CD8-positive, alpha-beta memory T cell (primary cell): ENCODE measurements at places on chromosomes 7 and 10.

GRCh38 chr10:100759331-100759730 lies 13.9 kb downstream of the PAX2 start:
- no peak for DNase-seq

DNA sequence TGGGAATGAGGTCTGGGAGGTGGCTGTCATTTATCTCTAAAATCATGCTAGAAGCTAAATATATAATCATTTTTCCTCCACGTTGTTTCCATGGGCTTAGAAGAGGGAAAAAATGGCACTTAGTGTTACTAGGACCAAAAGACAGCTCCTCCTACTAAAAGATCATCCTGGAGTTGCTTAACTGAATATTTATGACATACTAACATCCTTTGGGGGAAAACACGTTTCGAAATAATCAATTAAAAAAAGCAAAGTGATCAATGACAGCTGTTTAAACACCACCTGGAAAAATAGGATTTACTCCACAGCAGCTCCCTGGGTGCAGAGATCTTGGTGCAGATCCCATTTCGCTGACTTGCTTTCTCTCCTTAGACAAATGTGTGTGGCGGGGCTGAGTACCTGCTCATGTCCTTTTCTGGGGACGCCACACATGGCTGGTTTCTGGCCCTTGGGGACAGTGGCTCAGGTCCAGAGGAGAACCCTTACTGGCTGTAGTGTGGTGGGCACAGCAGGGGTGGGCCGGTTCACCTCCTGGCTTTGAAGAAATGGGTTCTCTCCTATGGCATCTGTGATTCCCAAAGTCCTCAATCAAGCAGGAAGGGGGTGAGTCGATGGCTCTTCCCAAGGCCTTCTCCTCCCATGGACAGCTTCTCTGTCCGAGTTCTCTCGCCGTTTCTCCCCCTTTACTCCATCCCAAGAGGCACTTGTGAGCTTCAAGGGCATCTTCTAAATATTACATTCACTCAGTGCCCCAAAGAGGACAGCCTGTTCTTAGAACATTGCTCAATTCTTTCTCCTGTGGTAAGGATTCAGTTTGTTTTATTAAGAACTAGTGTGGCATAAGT lies 156.4 kb upstream of the KLF14 start:
- DNase-seq: no peak

DNA sequence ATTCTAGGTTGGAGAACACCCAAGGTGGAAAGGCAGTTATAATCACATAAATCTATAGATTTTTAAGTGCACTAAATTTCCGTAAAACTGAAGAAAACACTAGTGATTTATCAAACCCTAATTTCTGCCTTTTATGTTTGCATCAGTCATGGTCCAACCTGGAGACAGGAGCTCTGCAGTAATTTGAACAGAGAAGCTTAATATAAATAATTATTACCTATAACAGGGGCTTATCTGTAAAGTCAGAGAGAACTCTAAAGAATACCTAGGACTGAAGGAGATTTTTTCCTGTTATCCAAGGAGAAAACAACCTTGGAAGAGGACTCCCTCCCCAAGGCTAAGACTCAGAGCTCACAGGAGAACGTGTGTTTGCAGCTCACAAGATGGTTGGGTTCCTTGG lies 95.1 kb downstream of the MPP7 start:
- no peak for DNase-seq

GRCh38 chr7:148590471-148590870 lies at the start of gene C7orf33:
C7orf33 (plus strand) TSS chr7:148590766; CDS start chr7:148590926, 160 bp downstream.
- DNase-seq: no peak

- no peak for DNase-seq
Measured at GRCh38 chr10:43852149-43852548, 203.5 kb upstream of the ZNF32 start.

DNA sequence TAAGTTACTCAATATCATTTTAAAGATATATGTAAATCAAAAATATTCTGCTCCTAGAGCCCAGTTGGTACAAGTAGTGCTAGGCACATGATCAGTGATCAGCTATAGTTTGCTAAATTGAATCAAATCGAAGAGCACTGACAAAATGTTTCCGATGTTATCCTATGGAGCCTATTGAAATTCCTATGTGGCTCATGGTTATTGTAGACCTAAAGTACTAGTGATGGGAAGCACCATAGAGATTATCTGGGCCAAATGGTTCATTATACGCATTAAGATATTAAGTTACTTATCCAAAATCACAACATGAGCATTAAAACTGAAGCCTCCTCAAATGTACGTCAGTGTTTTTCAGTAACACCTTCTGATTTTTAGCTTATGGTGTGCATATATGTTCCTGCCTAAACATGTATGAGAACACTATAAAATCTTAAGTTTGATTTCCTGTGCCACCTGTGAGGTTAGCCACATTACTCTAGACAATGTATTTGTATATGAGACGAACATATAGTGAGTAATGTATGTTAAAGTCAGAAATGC lies 103.2 kb downstream of the IQUB start:
- DNase-seq: no peak
